Stimulated activated CD4-positive, alpha-beta T cell treated with anti-CD3 and anti-CD28 coated beads, Interleukin-2, amount 100 ng/mL, for 24 hours (primary cell): ENCODE measurements at places on chromosomes 2 and 18.

DNA sequence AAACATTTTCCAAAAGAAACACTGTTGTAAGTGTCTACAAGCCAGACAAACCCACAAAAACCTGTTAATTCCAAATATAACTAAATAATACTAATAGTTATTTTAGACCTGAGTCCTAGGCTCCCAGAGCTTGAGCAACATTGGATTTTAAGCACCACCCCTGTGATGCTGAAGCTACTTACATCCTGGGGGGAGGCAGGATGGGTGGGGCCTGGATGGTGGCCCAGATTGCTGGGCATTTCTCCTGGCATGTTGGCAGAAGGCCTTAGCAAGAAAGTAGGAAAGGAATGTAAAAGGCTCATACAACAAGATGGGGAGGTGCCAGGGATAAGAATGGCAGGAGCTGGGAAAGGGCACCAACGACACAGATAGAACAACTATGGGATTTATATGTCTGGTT, 50.7 kb upstream of the OTX1 start:
- DNase-seq, result no peak

DNA sequence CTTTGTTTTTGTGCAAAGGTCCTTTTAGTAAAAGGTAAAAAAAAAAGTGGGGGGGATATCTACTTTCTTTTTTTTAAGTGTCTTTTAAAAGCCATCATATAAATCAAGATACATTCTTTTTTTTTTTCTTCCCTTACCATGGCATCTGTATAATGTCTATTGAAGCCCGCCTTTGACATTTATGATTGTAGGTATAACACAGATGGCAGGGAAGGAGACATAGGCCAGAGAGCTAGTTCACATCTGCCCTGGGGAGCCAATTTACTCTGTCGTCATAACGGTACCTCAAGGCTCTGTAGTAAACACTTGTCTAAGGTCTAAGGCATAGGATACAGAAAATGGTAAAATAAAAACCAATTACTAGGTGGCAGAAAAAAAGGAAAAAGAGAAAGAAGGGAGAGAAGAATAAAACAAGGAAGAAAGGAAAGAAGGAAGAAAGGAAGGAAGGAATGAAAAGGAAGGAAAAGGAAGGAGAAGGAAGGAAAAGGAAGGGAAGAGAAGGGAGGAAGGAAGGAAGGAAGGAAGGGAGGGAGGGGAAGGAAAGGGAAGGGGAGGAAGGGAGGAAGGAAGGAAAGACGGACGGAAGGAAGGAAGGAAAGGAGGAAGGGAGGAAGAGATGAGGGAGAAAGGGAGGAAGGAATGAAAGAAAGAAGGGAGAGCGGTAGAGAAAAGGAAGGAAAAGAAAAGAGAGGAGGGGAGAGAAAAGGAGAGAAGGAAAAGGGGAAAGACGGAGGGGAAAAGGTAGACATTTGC, 343.5 kb downstream of the RBM43 start:
- no peak for DNase-seq

DNA sequence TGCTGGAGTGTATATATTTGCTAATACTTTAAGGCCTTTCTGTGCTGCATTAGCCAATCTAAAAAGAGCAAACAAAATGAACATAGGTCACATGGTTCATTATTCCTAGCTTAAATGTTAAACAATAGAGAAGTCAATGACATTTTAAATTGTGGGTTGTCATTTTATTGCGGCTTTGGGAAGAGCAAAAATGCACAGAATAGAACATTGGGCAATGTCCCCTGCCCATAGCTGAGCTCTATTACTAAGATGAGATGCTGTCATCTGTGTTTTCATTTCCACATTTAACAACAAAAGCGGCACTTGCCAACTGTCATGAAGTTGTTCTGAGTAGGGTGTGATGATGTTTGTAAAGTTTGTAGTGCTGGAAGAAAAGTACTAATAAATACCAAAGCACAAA, 3.2 kb upstream of the VAPA start:
- DNase-seq, result no peak

DNA sequence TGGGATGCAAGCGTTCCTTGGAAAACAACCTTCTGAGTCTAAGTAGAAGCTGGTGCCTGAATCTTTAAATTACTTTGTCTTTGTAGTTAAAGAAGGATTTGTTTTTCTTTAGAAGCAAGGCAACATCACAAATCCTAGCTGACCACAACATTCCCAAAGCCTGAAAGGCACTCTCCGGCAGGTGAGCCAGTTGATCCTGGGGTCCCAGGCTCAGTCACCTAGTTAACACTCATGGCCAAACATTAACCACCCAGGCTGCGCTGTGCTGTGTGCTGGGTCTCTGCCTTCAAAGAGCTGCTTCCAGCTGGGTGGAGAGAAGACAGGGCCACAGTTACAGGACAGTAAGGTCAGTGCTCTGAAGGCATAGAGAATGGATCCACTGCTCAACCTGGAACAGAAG, 120.0 kb upstream of the TRIB2 start:
- no peak for DNase-seq

DNA sequence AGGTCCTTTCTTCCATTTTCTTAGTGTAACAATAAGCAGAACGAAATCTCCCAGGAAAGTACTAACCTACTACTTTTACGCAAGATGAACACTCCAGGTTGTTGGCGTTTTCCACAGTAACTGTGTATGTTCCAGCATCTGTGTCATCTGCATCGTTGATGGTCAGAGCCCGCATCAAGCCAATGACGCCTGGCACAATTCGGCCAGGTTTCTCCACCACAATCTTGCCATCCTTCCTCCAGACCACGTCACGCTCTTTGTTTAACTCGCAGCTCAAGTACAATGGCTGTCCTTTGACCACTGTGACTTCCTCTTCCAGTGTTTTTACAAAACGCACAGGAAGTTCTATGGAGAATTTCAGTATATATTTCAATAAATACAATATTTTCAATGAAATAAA, 155.6 kb downstream of the PLEKHA3 start:
- no peak for DNase-seq

DNA sequence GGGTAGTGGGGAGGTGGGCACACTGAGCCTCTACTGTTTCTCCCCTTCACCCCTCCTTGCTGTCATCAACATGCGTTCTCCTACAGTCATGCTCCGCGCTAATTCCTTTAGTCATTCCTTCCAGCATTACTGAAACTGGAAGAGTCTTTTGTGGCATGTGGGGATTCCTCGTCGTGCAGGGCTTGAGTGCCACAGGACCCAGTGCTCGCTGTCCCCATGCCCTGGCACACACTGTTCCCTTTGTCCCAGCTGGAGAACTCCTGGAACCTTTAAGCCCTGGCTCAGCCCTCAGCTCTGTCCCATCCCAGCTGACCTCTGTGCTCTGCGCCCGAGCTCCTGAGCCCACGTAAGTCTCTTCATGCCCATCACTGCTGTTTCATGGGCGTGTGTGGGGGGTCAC, 42.1 kb downstream of the ODC1 start:
- DNase-seq, result no peak

DNA sequence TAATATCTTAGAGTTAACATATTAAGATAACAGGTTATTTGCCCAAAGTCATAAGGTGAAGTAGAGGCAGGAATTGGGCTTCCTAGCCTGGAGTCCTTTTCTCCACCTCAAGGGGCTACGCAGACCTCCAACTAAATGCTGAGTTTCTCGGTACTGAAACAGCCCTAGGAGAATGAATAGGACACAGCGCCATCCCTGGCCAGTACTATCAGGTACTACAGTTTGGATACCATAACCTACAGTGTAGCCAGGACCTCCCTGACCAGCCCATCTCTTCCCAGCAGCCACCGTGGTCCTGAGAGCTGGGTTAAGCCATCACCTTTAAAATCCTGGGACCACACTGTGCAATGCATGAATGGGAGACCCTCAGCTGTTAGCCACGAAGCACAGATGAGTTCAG, 15.7 kb downstream of the CASP8 start:
- no peak for DNase-seq

- no peak for DNase-seq
Observed at GRCh38 chr2:218312267-218312756, 20.0 kb upstream of the TMBIM1 start.

DNA sequence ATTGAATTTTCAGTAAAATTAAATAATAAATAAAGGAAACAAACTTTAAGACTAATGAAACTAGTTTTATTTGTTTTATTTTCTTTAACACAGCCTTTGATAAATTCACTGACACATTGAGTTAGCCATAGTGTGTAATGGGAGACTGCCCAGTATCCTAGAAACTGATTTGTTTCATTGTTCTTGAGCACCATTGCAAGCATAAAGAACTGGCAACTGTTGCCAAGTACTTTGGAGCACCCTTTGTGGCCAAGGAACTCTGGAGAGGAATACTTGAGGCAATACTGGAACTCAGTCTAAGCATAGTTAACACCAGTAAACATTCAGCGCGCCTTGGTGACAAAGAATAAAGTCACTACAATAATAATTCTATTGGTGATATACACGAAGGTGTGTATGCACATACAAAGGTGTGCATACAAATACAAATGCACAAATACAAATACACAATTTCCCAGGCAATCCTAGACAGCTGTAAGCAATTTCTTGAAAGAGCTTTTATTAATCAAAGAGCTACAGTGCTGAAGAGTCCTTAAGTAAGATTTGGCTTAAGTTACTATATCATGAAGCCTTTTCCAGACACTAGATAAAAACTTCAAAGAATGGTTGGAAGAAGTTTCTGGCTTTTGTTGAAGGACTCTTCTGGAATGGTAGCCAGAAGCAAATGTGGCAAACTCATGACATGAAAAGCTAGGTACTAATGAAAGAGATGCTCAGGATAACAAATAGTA, 1371.2 kb downstream of the LRP1B start:
- DNase-seq, result no peak

- DNase-seq, result no peak
Observed at GRCh38 chr18:5817816-5818215, 77.5 kb downstream of the TMEM200C start.
